ENCODE measurements at places on chromosomes 7 and 10.

- no peak for DNase-seq
Observed at GRCh38 chr10:11144626-11145494, 127.2 kb downstream of the CELF2 start.

- no peak for DNase-seq
Observed at GRCh38 chr10:36452851-36453250, 672.5 kb upstream of the ANKRD30A start.

- no peak for DNase-seq
Observed at GRCh38 chr10:75408509-75408875, 6.9 kb upstream of the ZNF503 start.

- DNase-seq, result no peak
Observed at GRCh38 chr7:17706275-17706674, 234.0 kb downstream of the SNX13 start.

All from stimulated activated CD4-positive, alpha-beta T cell treated with anti-CD3 and anti-CD28 coated beads, TNF-alpha, amount 100 ng/mL, for 24 hours (primary cell).